ENCODE measurements at places on chromosomes 1 and 21.

DNA sequence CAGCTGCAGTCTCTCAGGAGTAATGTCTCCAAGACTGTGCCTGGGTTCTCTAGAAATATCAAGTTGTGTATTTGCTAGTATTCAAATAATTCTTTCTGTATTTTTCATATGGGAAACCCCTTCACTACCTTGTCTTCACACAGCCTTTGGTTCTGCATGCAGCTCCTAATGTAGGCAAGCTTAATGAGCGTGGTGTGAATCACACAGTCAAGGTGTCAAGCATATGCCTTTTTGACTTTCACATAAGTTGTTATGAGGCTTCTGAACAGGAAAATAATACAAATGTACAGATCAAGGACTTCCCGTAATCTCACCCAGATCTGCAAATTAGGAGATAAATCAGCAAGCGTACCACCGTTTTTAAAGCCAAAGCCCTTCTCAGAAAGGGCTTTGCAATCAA is at the start of gene FCRL3:
TSS of gene FCRL3 (minus strand) at position 38 of the 400 bp plus-strand sequence. CDS start 280 bp downstream, outside the sequence.
- no peak for DNase-seq

GRCh38 chr1:230992100-230992774 is 13.3 kb downstream of the ARV1 start:
- no peak for DNase-seq

DNA sequence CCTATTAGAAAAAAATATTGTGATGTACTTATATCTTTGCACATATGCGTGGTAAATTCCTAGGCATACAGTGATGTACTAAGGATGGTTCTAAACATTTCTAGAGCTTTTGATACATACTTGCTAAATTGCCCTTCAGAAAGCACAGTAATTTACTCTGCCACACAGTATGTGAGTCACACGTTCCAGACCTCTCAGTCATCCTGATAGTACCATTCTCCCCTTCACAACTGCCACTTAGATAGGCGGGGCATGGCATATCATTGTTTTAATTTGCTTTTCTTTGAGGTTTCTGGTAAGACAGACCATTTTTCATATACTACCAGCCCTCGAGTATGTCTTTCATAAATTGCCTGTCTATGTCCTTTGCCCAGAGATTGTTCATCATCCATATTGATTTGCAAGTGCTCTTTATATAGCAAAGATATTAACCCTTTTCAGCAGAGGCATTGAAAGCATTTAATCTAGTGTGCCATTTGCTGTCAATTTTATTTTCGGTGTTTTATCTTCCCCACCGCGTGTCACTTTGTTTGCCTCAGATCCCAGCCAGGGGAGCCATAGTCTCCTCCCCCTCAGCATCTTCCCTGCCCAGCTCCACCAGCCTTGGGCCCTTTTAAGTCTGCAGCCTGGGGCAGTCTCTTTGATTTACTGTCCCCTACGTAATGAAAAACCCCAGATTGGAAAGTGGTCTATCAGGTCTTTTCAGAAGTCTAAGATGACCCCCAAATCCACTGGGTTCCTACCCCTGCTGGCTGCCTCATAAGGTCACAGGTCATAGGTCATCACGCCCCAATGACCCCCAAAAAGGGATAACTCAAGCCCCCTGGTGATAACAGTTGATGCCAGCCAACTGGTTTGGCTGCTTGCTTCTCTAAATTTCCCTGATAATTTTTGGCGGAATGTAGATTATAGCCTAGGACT is 11.8 kb upstream of the PAX7 start:
- no peak for DNase-seq

DNA sequence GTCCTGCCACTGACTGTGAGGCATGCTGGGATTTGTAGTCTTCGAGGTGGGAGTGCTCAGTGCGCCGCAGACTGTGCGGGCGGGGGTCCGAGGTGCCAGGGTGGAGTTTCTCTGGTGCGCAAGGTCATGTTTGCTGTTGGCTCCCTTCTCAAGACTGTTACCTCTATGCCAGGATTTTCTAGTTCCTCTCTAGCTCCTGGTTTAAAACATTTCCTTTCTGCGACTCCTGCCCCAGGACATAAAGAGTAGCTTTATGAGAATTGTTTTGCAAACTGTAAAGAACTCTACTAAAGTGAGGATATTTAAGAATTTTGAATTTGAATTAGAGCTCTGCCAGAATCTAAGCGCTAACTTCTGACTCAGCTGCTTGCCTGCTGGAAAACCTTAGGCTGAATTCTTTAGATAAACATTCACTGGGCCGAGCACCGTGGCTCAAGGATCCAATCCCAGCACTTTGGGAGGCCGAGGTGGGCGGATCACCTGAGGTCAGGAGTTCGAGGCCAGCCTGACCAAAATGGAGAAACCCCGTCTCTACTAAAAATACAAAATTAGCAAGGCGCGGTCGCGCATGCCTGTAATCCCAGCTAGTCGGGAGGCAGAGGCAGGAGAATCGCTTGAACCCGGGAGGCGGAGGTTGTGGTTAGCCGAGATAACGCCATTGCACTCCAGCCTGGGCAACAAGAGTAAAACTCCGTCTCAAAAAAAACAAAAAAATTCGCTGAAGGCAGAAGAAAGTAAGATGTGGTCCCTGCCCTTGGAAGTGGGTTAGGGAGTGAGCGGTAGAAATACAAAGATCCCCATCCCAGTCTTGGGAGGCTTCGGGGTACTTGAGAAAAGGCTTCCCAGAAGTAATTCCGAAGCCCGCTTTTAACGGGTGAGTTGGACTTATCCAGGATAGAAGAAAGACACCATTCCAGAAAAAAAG is 992 bp upstream of the USP48 start:
- DNase-seq: peak; percentile 79

DNA sequence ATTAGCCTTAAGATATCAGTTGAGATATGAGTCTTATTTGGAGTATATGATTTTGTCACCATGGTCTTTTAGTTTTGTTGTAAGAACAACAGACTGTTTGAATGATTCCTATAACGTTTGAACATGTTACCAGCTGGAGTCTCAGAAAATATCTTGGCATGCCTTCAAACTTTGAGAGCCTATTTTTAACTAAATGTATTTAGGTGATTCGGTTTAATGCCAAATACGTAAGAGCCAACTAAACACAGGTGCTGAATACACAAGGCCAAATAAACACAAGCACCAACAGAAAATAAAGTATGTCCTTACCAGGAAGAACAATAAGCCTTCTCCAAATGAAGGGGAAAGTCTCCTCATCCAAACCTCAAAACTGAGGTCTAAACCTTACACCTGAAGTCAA is 48.6 kb downstream of the PRKACB start:
- DNase-seq: no peak

GRCh38 chr1:46284597-46285564 is 18.5 kb downstream of the LRRC41 start:
- DNase-seq: peak; percentile 32

DNA sequence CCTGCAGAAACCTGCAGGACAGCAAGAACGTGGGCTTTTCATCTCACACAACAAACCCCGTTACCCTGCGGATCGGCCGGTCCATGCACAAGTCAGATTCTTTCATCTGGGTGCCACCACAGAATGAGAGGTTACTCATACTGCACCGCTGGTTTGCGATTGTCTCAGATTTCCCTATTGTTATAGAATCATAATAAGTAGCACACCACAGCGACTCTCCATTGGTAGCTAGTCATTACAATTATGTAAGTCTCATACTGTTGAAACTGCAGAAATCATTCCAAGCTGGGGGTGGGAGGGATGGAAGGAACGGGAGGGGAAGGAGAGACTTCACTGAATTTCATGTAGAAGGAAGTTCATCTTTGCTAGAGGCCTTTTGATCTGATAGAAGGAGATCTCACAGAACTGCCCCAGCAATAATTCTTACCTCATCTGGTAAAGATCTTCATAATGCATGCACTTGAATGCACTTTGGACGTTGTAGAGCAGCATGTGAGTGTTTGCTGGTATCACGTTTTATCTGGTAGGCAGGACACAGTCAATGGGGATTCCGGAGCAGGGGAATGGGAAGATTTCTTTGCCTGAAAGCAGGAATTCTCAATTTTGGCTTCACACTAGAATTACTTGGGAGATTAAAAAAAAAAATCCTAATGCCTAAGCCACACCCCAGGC is 221.1 kb downstream of the KIF26B start:
- DNase-seq: no peak

DNA sequence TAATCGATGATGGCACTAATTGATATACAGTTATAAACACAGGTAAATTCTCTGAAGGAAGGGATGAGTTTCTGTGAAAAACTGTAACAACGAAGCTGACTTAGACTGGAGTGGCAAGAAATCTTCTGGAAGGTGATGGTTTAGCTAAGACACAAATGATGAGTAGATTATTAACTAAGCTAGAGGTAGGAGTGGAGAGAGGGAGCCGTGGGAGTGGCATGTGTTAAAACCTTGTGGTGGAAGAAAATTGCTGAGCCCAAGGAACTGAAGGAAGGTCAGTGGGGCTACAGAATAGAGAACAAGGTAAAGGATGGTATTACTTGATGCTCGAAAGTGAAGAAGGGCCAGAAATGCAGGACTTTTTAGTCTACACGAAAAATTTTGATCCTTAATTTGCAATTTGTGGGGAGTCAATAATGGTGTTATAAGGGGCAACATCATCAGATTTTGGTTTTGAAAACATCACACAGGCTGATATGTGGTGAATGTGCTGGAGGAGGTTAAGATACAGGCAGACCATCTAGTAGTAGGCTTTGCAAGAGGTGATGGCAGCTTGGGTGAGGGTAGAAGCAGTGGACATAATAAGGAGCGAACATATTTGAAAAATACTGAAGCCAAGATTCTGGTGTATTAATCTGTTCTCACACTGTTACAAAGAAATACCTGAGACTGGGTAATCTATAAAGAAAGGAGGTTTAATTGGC is 93.8 kb downstream of the S1PR1 start:
- no peak for DNase-seq

- DNase-seq: no peak
Measured at GRCh38 chr1:156648951-156649350, 7.0 kb downstream of the BCAN start.

DNA sequence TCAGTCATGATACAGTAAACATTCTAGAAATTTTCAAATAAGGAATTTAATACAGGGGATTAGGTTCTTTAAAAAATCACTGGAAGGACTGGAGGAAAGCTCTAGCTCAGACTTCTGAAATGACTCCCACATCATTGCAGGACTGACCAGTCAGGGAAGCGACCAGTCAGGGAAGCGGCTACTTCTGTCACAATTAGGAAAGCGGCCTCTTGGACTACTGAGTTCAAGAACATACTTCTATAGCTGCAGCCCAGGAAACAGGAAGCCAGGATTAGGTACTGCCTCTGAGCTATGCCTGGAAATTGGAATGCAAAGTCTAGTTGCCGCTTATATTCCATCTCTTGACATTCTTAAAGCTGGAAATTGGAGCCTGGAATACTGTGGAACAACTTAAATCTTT is 45.5 kb downstream of the USP25 start:
- peak; percentile 61 for DNase-seq

GRCh38 chr1:214370615-214371014 is 89.7 kb downstream of the SMYD2 start:
- no peak for DNase-seq

DNA sequence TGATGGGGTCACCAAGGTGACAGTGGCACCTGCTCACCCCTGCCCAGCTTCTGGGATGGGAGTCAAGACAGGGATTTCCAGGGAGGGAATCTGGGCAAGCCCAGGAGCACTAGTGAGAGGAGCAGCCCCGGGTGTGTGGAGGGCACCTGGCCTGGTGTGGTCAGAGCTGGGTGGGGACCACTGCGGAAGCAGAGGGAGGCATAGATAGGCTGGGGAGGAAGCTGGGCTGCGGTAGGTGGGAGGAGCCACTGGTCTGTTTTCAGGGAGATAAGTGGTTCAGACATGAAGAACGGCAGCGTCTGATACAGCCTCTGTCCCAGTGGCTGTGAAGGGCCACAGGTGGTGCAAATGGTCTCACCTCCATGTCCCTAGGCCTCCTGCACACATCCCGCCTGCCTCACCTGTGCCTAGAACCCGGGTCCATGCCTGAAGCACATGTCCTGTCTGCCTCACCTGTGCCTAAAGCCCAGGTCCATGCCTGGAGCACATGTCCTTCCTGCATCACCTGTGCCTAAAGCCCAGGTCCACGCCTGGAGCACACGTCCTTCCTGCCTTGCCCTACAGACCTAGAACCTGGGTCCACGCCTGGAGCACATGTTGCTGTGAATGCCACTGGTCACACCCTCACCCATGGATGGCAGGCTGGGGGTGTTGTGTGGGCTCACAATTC is 325.9 kb upstream of the AJAP1 start:
- DNase-seq: no peak

GRCh38 chr1:225595974-225596551 is 56.9 kb downstream of the ENAH start:
- DNase-seq: no peak

DNA sequence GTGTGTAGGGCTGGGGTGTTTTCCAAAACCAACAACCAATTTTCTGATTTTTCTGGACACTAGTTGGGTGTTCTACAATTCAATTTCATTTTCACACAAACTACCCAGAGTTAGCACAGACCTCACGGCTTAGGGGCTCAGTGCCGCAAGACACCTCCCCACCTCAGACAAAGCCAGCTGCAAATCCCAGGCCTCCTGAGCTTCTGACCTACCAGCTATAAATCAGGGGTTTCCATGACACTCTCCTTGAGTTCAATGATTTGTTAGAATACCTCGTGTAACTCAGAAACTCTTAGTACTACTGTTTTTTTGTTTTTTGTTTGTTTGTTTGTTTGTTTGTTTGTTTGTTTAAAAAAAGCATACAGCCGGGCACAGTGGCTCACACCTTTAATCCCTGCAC is 28.7 kb upstream of the FAM89A start:
- no peak for DNase-seq

DNA sequence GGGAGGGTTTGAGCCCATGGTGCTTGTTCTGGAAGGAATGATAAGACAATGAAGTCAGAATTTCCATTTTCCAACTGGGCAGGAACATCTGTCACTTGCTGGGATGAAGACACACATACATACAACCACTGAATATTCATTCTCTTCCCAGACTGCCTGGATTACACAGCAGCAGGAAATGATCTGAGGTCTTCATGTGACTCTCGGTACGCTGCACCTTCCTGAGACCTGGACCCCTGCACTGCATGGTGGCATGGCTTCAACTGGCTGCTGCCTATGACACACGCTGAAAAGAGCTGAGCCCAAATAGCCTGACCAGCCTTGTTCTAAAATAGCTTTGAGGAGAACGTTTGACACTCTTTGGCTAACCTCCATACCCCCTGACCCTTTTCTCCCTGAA is 150.6 kb downstream of the GABPA start:
- peak; percentile 33 for DNase-seq

Measured in mesenchymal stem cell (in vitro differentiated cells and primary cell).